ENCODE measurements at places on chromosomes 11 and 22.

DNA sequence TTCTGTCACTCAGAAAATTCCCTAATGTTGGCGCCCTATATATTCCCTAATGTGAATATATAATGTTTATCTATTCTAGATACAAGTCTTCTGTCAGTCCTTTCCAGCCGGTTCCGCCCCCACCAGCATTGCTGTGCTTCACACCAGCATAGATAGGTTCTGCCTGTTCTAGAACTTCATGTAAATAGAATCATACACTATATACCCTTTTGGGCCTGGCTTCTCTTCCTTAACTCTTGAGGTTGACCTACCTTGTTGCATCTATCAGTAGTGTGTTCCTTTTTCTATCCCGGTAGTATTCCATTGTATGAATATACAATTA lies 34.6 kb downstream of the OTOG start:
- no peak for DNase-seq

DNA sequence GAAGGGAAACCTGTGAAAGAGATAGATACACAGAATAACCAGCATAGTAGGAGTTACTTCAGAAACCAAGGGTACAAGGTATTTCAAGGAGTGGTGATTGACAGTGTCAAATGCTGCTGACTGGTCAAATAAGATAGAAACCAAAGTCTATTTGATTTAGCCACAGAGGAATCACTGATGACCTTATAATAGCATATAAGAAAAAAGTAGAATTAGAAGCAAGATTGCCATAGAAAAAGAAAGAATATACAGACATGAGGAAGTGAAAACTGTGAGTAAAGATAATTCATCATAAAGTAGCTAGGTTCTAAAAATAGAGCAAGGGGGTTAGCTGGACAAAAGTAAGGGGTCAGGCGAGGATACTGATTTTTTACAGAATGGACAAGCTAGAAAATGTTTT lies 14.2 kb downstream of the ZBTB44 start:
- no peak for DNase-seq

- no peak for DNase-seq
Observed at GRCh38 chr11:17161515-17161914, 46.3 kb downstream of the PIK3C2A start.

- no peak for DNase-seq
Observed at GRCh38 chr11:125072218-125072960, 9.3 kb downstream of the SLC37A2 start.

- no peak for DNase-seq
Observed at GRCh38 chr22:46295277-46295971, 1.2 kb upstream of the GTSE1 start.

- no peak for DNase-seq
Observed at GRCh38 chr11:96168623-96169022, 174.4 kb downstream of the MAML2 start.

- DNase-seq, result no peak
Observed at GRCh38 chr11:46942172-46942571, 5.6 kb downstream of the CSTPP1 start.

DNA sequence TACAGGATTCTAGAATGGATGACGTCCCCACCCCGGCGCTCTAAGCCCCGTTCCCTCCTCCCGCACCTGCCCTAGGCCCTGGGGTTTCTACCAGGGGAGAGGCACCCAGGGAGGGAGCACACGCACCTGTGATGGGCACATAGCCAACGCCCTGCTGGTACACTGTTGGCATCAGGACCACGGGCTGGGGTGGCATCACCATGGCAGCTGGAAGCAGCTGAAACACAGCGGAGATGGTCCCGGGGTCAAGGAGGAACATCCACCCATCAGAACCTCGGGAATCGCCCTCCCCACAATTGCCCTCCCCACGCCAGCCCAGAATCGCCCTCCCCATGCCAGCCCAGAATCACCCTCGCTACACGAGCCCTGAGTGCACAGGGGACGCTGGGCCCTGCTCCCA lies 23.6 kb downstream of the TOLLIP start:
- no peak for DNase-seq

DNA sequence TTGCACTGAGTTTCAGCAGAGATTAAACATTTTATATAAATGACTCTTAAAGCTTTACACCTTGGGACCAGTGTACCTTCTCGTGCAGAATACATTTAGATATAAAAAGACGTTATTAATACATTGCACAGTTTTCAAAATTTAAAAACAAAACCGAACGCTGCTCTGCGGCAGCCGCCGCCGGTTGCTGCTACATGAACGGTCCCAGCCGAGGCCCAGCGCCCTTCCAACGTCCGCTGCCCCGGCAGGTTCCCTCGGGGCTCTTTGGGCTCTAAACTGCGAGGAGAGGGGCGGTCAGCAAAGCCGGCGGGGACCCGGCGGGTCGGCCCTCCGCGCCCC lies 2.0 kb downstream of the CDKN1C start:
- DNase-seq, result no peak

DNA sequence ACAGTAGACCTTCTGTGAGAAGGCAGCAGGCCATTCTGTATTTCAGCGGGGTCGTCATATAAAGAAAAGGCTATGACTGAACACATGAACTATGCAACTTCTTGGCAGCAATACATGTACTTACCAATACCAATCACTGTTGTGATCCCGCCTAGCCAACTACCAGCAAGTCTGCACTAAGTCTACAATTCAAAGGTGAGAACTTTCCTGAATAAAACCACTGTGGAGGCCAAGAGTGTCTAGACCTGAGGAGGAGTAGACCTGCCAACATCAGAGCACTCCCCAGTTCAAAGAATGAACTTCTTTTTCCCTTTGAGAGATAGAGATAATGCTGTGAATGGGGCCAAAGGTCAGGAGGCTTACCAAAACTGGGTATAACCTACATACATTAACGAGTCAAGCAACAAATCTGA lies 108.2 kb downstream of the SIK3 start:
- no peak for DNase-seq

- no peak for DNase-seq
Observed at GRCh38 chr11:125224391-125225021, 60.0 kb downstream of the PKNOX2 start.

DNA sequence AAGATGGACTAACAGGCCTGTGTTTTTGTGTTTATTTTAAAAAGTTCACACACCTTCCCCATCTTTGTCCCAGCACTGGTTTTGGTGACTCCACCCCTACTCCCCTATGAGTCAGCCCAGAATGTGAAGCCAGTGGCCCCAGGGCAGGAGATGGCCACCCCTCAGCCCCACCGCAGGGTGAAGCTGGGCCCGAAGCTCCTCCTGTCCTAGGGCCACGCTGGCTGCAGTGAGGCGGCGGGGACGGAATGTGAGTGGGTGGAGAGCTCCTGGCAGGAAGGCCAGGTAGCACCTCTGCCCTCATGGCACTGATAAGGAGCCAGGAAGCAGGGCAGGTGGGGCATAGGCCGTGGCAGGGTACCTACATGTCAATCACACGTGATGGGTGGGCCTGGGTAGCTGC lies 39.9 kb downstream of the SGSM3 start:
- no peak for DNase-seq

GRCh38 chr11:8061555-8062428 lies 19.2 kb upstream of the TUB start:
- no peak for DNase-seq

- DNase-seq, result no peak
Observed at GRCh38 chr11:99584830-99585229, 564.1 kb downstream of the CNTN5 start.

DNA sequence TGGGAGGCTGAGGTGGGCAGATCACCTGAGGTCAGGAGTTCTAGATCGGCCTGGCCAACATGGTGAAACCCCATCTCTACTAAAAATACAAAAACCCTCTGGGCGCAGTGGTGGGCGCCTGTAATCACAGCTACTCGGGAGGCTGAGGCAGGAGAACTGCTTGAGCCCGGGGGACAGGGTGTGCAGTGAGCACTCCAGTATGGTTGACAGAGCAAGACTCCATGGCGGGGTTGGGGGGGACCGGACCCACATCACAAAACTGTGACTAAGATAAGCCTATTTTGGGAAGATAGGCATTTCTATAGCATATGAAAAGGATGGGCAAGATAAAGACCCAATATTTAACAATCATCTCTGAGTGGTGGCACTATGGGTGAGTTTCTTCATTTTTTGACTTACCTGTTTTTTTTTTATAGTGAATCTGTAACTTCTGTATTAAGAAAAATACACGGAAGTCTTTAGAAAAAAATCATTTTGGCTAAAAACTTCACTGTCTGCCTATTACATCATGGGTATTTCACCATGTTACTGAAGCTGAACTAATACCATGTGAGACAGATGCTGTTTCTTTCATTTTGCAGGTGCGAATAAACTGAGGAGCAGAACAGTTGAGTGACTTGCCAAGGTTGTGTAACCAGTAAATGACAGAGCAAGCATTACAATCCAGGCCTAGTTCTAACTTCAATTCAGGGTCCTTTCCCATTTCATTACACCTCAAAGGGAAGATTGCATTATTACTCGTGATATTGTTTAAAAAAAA lies 2.5 kb downstream of the CELF1 start:
- DNase-seq, result no peak

- DNase-seq, result no peak
Observed at GRCh38 chr11:69048031-69048693, 570 bp upstream of the TPCN2 start.

- DNase-seq, result no peak
Observed at GRCh38 chr11:33021501-33021900, 5.8 kb downstream of the DEPDC7 start.

DNA sequence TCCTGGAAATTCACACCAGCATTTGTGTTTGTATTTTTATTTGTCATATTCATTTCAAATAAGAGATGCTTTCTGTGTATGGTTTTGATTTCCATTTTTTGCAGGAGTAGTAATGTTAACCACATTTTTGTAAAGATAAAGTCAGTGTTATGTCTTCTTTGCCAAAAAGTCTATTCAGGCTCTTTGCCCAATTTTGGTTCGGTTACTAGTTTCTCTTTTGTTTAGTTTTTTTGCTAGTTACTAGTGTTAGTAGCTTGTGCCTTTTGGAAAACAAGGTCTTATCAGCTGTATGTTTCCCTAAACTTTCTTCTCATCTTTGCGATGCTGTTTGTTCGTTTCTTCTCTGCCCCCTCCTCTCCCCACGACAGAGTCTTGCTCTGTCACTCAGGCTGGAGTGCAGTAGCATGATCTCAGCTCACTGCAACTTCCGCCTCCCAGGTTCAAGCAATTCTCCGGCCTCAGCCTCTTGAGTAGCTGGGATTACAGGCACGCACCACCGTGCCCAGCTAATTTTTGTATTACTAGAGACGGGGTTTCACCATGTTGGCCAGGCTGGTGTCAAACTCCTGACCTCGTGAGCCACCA lies 112.3 kb upstream of the GRK3 start:
- DNase-seq, result no peak
